ENCODE measurements at places on chromosomes 16 and 17.
A peak's percentile ranks its signal among the peaks of the same experiment; 100 is the strongest.

DNA sequence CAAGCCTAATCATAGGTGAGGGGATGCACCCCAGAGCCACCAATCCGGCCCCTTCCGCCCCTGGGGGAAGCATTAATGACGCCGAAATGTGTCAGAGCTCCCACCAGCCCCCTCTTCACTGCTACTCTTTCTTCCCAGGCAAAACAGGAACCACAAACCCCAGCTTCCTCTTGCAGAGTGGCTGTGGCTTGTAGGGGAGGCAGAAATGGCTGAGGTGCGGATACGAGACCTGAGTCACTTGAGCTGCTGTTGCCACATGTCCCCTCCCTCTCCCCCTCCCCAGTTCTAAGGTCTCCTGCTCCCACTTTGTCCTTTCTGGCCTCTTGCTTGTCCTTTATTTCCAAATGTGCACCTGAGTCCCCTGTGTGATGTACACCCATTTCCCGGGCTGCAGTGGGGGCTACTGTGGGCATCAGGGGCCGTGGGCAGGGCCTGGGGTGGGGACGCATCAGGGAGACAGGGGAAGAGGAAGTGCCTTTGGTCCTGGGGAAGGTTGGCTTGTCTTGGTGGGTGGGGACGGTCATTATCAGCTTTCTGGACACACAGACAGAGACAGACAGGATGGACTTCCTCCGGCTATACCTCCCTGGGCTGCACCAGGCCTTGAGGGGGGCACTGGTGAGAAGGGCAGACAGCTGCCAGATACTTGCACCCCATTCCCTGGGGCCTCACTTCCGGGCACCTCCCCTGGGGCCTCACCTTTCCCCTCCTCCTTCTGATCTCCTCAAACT, at the start of gene APOBR:
Gene APOBR (plus strand): TSS at position 523 of the 731 bp plus-strand sequence. CDS start 39 bp downstream, at position 562.
- DNase-seq = peak; percentile 82

DNA sequence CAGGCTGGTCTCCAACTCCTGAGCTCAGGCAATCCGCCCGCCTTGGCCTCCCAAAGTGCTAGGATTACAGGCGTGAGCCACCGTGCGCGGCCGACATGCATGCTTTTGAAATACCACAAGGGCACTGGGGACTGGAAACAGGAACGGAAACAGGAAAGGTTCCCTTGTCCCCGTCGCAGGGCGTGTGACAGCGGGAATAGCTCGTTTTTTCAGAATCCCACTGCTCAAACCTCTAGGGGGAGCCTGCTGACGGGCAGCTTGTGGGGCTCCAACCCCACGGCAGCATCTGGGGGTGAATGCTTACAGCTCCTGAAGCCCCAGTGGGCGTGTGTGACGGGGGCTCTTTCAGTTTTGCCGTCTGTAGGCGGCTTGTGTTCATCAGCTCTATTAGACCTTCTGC, 18.8 kb upstream of the ASGR2 start:
- peak; percentile 15 for DNase-seq

DNA sequence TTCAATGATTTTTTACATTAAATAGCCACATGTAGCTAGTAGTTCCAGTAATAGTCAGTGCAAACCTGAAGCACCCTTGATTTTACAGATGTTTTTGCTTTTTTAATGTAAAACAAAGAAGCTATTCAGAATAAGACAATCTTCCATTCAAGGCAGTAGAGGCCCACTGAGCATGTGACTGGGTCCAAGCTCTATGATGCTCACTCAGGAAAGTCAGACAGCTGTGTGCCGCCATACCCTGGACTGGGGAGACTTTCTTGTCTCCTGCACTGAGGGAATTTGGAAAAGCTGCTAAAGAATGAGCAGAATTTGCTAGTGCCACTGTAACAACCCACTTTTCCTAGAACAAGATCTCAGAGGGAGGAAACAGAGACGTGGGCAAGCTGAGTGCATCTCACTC, 11.5 kb downstream of the CENPN start:
- DNase-seq = no peak

DNA sequence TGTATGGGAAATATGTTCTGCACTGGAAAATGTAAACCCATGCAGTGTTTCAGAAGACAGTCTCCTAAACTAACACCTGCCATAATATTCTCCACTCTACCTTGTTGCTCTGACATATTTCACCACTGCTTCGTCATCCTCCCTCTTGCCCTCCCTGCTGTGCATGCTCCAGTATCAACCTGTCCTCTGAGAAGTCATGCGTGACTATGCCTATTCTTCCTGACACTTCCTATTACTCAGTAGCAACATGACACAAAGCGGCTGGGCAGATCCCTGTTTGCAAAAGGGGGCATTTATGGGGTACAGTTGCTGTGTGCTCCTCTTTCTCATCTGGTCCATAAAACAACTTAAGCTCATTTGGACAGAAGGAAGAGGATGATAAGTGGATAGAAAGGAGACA, 805.6 kb upstream of the EEF2KMT start:
- DNase-seq = no peak

Data from T-helper 1 cell (primary cell).